Right renal pelvis (tissue), 4 donors: ENCODE measurements at places on chromosomes 2 and 18.

DNA sequence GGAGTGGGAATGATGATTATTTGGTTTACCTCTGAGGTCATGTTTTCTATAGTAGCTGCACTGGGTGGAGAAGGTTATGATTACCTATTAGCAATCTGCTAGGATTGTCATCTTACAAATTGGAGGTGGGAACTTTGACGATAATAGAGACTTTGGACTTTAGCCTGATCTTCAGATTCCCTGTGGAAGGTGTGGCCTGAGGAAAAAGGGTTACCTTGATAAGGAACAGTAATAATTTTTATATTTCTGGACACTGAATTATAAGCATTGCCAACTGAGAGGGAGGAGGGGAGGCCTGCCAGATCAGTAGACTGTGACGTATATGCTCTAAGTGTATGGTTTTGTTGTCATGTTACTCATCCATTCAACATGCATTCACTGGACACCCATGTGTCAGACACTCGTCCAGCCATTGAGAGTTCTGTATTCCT is 183.4 kb upstream of the FOSL2 start:
- no peak for DNase-seq

DNA sequence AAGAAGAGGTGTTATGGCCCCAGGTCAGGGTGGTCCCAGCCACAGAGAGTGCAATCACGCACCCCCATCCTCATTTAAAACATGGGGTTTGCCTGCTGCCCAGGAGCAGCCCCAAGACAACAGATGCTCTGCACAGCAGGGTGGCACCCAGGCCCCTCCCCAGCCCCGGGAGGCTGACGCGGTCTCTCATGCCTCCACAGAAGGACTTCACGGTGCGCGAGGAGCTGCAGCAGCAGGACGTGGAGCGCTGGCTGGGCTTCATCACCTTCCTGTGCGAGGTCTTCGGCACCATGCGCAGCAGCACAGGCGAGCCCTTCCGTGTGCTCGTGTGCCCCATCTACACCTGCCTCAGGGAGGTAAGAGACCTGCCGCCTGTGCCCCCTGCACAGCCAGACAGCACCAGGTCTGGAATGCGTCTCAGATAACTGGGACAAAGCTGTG is 133.7 kb downstream of the SMAD7 start:
- no peak for DNase-seq

DNA sequence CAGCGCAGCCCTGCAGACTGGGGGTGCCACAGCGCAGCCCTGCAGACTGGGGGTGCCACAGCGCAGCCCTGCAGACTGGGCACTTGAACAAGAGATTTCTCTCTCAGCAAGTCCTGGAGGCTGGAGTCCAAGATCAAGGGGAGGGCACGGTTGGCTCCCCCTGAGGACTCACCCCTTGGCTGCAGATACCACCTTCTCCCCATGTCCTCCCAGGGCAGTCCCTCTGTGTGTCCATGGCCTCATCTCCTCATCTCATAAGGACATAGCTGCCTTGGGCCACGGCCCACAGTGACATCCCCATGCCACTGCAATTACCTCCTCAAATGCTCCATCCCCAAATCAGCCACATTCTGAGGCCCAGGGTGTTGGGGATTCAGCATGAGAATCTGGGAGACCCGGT is 98.2 kb downstream of the TPO start:
- no peak for DNase-seq

DNA sequence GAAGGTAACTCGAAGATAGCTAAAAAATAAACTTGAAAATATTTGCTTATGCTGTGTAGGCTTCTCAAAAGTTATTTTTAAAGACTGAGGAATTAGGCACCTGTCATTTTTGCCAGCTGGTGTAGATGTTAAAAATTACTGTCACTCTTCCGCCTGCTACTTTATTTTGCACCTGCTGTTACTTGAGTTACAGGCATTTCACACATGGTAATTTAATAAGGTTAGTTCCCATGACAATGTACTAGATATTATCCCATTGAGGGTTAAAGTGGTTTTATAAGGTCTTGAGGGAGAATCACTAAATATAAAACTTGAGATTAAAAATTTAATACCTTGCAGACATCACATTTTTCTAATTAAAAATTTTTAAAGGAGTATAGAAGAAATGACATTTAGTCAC is 26.6 kb downstream of the MYL1 start:
- DNase-seq: no peak

- no peak for DNase-seq
These were observed 91.5 kb downstream of the SETBP1 start for GRCh38 chr18:44771956-44772917.
